Esophagus mucosa (tissue), 1 donor: ENCODE measurements at places on chromosomes 13 and 19.

DNA sequence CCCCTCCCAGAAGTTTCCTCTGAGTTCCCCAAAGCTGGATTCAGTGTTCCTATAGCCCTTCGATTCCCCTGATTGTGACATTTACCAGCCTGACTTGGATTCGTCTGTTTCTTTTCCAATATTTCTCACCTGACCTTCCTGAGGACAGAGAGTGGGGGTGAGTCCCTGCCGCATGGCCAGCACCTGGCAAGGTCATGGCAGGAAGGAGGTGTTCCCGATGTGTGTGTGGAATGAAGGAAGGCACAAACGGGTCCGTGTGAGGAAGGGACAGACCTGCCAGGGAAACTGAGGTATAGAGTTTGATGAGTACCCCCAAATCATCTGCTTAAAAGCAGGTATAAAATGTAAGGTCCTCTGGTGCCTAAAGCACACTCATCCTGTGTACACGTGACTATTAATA lies 3.3 kb downstream of the COL4A1 start:
- ATAC-seq, result no peak

- ATAC-seq, result peak; percentile 64
These were observed 59.7 kb upstream of the UBL3 start for GRCh38 chr13:29909975-29910674.

GRCh38 chr13:40031031-40031430 lies 375.6 kb downstream of the COG6 start:
- no peak for ATAC-seq

DNA sequence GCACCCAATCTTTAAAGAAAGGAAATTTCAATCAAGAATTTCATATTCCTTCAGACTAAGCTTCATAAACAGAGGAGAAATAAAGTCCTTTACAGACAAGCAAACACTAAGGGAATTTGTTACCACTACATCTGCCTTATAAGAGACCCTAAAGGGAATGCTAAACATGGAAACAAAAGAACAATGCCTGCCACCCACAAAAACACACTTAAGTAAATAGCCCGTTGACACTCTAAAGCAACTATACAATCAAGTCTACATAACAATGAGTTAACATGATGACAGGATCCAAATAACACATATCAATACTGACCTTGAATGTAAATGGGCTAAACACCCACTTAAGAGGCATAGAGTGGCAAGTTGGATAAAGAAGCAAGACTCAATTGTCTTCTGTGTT lies 1056.9 kb upstream of the ATXN8OS start:
- no peak for ATAC-seq

DNA sequence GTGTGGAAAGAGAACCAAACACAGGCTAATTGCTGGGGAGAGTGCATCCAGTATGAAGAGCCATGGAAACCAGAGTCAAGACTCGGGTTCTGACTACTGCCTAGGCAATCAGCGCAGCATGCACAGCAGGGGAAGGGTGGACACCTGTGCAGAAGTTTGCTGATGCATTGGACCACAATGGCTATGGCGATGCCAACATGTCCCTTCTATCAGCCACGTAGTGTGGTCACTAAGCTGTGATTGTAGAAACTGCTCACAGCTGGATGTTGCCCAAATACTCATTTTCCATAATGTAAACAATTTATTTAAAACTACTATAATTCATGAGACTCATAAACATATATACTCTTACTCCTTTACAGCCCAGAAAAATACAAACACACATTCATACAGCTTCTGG lies 1718.2 kb downstream of the EFNB2 start:
- ATAC-seq, result no peak

DNA sequence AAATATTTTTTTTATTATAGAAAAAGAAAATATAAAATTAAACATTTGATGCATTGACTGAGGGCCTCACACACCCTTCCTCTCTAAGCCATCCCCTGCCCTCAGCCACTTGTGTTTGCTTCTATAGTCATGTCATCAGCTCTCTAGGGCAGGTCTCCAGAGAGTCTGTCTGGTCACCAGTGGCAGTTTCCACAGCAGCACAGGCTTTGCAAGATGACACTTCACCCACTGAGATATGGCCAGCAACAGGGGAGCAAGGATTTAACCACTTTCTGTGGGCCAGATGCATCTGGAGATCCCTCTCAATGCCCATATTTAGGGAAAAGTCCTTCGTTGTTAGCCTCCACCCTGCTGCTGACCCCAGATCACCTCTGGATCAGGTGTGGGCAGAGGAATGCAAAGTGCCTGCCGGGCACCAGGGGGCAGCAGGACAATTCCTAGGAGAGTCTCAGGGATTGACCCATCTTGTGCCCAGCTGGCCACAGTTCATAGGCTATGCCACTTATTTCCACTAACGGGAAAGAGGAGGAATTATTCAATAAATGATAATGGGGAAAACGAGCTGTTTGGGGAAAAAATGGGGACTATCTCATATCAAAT lies 4.8 kb downstream of the ABCC4 start:
- ATAC-seq, result no peak

DNA sequence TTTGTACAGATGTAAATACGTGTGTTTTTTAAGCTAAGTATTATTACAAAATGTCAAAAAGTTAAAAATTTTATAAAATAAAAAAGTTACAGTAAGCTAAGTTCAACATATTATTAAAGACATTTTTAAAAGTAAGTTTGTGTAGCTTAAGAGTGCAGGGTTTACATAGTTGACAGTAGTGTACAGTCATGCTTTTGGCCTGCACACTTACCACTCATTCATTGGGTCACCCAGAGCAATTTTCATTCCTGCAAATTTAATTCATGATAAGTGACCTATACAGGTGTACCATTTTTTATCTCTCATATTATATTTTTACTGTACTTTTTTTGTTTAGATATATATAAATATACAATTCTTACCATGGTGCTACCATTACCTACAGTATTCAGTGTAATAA lies 769.9 kb upstream of the SLITRK6 start:
- ATAC-seq, result no peak

DNA sequence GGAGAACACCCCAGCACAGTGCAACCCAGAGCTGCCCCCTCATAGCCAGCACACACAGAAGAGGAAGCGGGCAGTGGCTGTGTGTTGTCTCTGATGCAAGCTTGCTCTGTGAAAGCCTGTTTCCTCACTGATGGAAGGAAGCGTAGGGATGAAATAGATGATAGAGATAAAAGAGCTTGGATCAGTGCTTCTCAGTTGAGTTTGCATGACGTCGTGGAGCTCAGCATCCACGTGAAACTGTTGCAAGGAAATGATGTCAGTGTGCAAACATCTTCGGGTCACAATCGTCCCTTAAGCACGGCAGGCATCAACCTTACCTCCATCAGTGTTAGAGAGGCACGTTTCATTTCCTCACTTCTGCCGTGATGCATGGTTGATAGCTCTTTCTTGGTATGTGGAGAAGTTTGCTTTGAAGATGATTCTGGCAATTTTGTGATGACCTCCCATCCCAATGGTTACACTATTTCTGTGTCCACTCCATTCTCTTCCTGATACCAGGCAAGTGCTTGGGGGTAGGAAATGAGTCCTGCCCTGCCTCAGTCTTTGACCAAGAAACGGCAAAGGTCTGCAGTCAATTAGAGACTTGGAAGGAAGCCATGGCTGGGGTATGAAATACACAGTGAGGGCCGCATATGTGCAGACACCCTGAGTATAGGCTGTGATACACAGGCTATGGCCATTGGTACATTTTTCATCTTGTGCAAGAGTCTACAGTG lies 183.0 kb downstream of the ZNF536 start:
- no peak for ATAC-seq

DNA sequence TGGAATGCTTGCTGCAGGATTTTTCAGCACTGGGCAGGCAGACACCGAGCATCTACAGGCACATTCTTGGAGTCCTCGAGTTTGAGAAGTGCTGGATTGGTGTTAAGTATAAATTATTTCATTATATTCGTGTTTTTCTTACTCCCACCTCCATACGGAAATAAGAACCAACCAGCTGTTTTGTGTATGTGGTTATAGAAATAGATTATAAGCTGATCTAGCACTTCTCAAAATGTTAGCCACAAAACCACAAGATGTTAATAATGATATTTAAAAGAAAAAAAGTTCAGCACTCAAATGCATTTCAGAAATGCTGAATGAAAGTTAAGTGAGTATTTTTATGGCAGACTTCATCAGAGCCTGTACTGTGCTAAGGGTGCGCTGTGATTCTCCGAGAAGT lies 24.0 kb upstream of the TEX29 start:
- ATAC-seq, result no peak

DNA sequence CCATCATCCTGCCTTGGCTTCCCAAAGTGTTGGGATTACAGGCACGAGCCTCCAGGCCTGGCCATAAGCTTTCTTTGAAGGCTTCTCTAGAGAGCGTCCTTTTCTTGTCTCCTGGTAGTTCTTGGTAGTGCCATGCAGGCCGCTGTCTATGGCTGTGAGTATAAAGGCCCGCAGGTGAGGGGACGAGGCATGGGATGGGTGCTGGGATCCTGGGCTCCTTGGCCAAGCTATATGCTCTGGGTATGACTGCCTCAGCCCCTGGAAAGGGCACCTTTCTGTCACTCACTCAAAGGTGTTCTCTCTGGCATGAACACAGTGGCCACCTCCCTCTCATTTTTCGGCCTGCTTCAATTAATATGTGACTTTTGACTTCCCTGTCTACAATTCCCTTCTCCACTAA lies 6.3 kb upstream of the ABCC4 start:
- ATAC-seq, result no peak

DNA sequence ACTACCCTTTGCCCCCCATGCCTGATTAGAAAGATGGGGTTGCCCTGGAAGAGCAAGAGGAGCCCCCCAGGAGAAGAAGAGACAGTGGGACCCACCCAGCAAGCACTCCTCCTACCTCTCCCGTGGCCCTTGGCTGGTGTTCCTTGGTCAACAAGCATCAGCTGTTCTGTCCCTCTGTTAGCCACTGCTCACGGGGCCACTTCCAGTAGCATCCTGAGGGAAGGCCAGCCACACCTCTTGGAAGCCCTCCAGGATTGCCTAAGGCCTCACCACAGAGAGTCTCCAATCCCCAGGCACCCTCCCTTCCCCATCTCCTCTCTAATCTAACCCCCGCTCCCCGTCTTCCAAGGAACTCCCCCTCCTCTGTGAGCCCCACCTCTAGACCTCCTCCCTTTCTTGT lies 15.1 kb upstream of the DPP9 start:
- no peak for ATAC-seq

DNA sequence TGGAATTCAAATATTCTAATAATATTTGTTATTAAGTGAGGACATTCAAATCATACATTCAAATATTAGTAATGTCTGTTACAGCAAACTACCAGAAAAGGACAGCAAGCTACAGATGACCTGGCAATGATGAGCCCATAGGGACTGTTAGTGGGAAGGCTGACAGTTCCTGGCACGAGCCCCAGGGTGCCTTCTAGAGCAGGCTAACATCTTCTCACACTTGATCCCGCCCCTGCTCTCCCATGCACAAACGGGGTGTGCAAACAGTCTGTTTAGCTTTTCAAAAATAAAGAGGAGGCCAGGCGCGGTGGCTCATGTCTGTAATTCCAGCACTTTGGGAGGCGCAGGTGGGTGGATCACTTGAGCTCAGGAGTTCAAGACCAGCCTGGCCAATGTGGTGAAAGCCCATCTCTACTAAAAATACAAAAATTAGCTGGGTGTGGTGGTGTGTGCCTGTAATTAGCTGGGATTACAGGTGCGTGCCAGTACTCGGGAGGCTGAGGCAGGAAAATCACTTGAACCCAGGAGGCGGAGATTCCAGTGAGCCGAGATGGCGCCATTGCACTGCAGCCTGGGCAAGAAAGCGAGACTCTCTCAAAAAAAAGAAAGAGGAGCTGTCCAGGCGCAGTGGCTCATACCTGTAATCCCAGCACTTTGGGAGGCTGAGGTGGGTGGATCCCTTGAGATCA lies 9.6 kb upstream of the GARRE1 start:
- no peak for ATAC-seq

GRCh38 chr19:56144376-56144775 lies 3.3 kb downstream of the ZNF444 start:
- no peak for ATAC-seq

DNA sequence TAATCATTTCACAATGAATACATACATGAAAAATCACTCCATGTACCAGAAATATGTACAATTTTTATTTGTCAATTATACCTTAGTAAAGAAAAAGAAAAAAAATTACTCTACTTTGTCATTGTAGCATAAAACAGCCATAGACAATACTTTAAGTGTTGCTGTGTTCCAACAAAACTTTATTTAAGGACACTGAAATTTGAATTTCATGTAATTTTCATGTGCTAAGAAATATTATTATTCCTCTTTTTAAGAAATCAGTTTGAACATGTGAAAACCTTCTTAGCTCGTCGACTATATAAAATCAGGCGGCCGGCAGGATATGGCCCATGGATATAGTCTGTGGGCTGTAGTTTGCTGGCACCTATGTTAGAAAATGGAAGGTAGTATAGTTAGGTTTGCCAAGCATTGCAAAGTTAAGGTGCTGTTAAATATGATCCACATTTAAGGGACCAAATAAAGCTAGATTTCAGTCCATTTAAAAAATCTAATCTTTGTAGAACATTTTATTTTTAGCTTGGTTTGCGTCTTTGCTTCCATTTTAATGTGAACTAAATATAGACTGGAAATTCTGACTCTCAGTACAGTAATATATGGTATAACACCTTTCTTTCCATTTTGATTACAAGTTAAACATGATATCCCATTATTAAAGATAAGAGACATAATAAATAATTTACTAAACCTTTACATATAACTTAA lies 6.5 kb downstream of the DGKH start:
- no peak for ATAC-seq

DNA sequence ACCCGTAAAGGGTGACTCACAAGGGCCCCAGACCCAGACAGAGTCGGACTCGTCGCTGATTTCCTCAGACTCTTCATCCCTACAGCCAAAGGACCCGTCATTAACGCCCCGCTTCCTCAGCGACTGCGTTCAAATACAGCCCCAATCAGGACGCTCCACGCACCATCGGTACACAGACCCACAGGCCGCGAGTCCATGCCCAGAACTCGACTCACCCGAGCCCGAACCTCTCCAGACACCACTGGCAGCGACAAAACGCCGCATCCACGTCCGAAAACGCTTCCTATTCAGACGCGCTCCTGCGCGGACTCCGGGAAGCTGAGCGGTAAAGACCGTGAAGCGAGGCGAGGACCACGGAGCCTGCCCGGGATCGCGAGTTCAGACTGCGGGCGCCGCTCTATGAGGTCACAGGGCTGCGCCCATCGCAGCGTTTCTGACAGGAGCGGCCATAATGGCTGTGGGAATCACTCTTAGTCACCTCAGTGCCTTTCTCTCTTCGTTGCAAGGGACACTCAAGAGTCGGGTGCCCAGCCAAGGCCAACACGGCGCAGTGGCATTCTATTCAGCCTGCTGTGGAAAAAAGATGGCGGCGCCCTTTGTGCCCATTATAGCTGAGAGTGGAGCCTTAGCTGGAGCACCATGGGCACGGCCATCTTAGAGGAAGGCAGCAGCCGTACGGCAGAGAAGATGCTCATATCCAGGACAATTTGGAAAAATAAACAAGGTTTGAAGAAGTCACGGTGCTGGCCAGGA lies at the start of gene ZNF614:
Gene ZNF614 (minus strand): TSS at position 353 of the 753 bp plus-strand sequence. CDS start 2,634 bp downstream, outside the sequence.
- ATAC-seq, result peak; percentile 98

- ATAC-seq, result no peak
These were observed 340.7 kb upstream of the HTR2A start for GRCh38 chr13:47237571-47237970.

GRCh38 chr19:16435999-16436650 lies 35.6 kb downstream of the EPS15L1 start:
- no peak for ATAC-seq
